ENCODE measurements at places on chromosomes 5 and 9.

GRCh38 chr5:137734962-137735554 is 831 bp downstream of the KLHL3 start:
- peak; percentile 24 for DNase-seq

- DNase-seq = no peak
These were observed 1.5 kb upstream of the IRX2 start for GRCh38 chr5:2752821-2753439.

GRCh38 chr9:26301659-26302058 is 590.9 kb downstream of the CAAP1 start:
- no peak for DNase-seq

GRCh38 chr9:97761056-97761598 is 64.0 kb upstream of the XPA start:
- no peak for DNase-seq

DNA sequence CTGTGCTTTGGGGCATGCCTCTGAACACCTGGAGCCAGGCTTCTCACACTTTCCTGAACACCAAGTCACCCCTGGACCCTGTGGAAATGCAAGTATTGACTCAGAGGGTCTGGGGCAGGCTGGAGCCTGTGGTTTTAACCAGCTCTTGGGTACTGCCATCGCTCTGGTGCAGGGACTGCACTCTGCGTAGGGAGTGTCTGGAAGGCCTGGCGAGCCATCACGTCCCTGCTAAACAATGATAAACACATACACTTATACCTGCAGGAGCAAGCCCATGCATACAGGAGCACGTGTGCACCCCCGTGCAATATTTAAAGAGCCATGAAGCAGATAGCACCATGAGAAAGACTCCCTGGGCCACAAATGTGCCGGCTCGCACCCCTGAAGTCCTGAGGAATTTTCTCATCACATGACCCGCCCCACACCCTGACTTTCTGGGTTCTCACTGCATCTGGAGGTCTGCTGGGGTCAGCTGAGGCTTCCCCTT is 267.7 kb downstream of the GADD45G start:
- DNase-seq = no peak

DNA sequence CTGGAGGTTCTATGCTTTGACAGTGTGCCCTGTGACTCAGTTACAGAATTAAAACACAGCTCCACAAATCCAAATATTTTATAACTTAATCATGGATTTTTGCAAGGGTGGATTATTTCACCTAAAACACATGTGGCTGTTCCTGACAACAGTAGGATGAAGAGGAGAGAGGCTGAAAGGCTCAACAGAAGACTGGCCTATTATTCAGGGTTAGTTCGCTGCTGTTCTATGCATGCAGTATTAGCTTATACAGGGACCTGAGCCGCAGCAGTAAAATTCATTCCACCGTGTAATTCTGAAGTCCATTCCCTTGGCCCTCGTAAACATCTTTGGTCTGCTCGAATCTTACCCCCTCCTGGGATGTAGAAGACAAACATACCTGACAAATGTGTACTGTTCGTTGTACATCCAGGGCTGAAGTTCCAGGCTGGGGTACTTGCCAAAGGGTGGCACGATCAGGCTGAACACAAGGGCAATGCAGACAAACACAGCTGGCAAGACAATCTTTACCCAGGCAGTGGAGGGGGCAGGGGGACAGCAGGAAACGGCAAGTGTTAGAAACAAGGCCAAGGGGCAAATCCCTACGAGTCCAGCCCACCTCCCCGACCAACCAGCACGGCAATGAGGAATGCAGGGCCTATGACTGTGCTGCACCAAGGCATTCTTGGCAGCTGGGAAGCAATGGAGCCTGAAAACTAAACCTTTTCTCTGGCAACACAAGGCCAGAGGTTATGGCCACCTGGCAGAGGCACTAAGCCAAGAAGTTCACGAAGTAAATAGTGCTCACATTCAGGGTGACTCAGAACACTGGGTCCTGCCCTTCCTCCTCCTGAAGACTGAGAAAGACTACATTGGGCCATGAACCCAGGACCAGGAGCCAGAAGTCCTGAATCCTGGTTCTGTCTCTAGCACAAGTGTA is 46.8 kb downstream of the NIPSNAP3B start:
- no peak for DNase-seq

GRCh38 chr9:127303830-127304229 is 39.3 kb downstream of the GARNL3 start:
- DNase-seq = no peak

DNA sequence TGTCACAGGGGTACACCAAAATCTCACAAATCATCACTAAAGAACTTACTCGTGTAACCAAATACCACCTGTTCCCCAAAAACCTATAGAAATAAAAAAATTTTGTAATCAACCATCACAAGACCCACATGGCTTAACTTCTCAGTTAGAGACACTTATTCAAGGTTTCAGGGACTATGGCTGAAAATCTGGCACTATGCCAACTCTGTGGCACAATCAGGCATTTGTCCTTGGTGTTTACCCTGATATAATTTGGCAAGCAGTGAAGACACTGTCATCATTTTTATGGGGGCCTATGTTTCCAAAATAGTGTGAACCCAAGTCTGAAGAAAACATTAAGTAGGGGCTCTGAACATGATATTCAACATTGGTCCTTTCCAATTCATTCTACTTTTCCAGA is 59.0 kb downstream of the ZNF622 start:
- no peak for DNase-seq

- no peak for DNase-seq
These were observed 244.4 kb downstream of the RFX3 start for GRCh38 chr9:3281399-3281798.

GRCh38 chr9:93127395-93127911 is 6.6 kb downstream of the NINJ1 start:
- no peak for DNase-seq

- DNase-seq = no peak
These were observed 73.4 kb upstream of the ATG10 start for GRCh38 chr5:81898403-81898802.

DNA sequence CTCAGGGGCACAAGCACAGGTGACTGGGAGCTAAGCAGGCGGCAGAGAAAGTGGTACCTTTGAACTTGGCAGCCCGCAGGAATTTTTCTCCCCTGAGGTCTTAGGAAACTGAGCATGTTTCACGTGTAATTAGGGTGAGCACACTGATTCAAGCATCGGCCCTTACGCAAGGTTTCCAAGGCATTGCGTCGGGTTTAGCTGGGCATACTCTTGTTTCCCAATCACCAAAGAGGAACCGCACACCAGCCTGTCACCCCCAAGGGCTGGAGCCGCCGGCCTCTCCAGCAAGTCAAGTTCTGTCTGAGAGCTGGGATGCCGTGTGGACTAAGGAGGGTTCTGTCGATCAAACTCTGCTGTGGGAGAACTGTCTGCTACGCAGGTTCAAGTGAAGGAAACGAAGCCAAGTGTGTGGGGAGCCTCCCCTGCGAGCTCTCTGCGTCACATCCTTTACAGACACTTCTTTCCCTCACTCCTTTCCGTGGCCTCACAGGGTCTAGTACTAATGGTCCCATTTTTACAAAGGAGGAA is 53.0 kb downstream of the ERGIC1 start:
- no peak for DNase-seq
